ENCODE measurements at places on chromosomes 1 and 21.

GRCh38 chr1:23980728-23981070 lies 572 bp upstream of the SRSF10 start:
- DNase-seq: no peak

DNA sequence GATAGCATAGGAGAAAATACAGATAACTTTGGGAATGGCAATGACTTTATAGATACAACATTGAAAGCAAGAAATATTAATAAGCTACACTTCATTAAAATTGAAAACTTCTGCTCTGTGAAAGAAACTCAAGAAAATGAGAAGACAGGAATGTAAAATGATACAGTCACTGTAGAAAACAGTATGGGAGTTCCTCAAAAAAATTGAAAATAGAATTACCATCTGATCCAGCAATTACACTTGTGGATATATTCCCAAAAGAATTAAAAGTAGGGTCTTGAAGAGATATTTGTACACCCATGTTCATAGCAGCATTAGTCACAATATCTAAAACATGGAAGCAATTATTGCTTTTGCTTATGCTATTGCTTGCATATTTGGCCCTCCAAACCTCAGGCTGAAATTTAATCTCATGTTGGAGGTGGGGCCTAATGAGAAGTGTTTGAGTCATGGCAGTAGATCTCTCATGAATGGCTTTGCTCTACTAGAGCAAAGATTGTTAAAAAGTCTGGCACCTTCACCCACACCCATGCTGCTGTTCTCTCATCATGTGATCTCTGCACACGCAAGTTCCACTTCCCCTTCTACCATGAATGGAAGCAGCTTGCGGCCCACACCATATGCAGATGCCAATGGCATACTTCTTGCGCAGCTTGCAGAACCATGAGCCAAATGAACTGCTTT lies 15.3 kb upstream of the AHCYL1 start:
- no peak for DNase-seq

GRCh38 chr1:7177021-7177420 lies 391.8 kb downstream of the CAMTA1 start:
- DNase-seq: no peak

- DNase-seq: no peak
These were observed 5.5 kb downstream of the NCAM2 start for GRCh38 chr21:21003701-21004100.

- DNase-seq: no peak
These were observed 5.8 kb upstream of the MAP3K7CL start for GRCh38 chr21:29124645-29125044.

DNA sequence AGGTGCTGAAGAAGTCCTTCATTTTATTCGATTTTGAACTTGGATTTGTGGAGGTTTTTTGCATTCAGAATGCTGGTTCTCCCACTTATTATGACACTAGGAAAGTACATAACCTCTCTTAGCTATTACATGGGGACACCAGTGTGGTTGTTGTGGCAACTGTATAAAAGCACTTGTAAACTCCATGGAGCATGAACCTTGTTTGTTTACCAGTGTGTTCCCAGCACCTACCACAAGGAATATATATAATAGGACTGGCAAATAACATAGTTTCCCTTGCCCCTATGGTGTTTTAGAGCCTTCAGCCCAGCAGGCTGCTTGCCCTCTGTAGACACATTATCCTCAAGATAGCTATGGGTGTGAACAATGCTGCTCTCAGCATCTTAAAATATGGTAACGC lies 43.1 kb downstream of the RASSF5 start:
- no peak for DNase-seq

DNA sequence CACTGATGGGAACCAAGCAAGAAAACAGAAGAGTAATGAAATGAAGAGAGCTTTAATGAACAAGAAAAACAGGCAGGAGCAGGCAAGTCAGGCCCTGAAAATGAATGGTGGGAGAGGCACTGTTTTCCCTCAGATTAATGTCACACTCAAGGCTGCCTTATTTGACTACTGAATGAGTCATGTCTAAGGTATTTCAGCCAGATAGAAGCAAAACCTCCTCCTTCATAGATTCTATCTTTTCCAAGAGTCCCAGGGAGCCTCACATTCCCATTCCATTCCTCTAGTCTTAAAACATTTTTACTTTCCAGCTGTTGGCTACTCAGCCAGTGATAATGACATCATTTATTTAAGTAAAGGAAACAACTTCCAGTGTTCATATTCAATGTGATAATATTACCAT lies 228.4 kb upstream of the NRIP1 start:
- no peak for DNase-seq

GRCh38 chr1:187922255-187922654 lies 1093.5 kb downstream of the PLA2G4A start:
- no peak for DNase-seq

DNA sequence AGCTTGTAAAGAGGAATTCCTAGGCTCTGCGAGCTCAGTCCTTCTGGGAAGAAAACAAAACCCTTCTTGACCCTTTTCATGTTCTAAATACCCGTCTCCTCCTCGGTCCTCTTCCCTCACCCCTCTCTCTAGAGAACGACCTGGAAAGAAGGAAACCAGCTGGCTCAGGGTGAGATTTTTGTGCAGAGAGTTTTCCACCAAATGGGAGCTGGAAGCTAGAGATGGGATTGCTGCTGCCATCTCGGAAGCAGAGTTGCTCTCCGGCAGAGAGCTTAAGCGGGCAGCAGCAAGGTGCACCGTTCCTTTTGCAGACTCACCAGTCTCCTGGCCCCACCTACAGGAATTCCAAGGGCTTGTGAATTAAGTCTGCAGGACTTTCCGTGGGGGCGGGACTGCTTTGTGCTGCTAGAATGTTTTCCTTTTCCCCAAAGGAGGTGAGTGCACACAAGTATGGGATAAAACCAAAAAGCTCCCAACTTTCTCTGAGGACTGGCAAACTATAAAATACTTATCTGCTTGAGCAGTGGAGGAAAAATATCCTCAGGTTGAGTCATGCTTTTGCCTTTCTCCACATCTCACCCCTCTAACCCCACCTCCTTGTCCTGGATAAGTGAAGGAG lies 29.1 kb upstream of the KIAA0040 start:
- DNase-seq: no peak

DNA sequence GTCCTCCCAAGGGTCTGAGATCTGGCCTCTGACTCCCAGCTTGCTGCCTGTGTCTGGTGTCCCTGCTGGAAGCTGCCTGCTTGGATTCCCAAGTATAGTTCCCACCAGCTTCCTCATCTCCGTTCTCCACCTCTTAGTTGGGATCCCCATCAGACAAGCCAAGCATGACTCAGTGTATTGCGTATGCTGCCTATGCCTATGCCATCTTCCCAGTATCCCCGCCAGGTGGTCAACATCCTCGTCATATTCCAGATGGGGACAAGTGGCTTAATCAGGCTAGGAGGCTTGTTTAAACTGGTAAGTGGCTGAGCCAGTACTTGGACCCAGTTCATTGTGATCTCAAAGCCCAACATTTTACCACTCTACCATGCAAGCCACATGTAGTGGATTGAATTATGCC lies 204.4 kb downstream of the GRIK3 start:
- DNase-seq: no peak

DNA sequence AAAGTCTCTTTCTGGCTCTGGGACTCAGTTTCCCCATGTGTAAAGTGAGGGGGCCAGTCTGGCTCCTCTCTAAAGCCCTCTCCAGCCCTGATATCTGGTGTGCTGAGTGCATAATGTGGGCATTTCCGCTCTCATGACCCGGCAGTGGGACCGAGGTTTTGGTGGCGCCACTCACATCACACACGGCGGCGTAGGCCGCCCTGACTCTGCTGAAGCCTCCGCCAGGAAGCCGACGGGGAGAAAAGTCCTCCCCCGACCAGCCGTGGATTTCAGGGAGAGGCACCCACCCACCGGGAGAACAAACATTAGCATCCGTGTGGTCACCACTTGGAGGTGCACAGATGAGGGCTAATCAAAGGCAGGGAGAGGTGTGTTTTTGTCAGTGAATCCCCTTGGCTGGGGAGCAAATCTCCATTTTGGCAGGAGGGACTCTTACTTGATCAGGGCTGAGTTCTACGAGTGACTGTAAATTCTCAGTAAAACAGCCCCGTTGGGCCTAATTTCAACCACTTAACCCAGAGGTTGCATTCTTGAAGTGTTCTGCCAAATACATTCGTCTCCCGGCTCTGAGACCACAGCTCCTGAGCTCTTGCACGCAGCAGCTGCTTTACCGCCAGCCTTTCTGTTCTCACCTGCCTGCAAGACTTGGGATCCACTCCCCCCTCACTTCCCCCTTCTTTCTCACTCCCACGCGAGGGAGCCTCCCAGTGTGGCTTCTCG lies 118.2 kb downstream of the FOXD2 start:
- no peak for DNase-seq

DNA sequence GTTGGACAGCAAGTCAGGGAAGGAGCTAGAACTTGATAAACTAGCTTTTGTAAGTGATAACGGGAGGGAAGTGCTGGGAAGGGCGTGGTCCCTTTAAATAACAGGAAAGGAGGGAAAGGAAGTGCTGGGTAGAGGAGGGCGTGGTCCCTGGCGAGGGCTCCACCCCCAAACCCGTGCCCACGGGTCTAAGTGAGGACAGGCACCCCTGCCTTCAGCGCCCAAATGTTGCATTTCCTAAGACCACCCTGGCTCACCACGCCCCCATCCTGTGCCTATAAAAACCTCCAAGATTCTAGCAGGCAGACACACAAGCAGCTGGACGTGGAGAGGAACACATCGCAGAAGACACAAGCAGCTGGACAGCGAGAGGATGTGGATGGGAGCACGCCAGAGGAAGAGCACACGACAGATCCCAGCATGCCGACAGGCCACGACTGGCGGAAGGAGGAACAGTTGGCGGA lies 58.5 kb downstream of the PALMD start:
- no peak for DNase-seq

- DNase-seq: no peak
These were observed 193.5 kb downstream of the CYYR1 start for GRCh38 chr21:26379561-26379960.

- no peak for DNase-seq
These were observed 185.2 kb downstream of the LBR start for GRCh38 chr1:225242611-225243010.

- DNase-seq: no peak
These were observed 67.9 kb downstream of the PHACTR4 start for GRCh38 chr1:28437264-28437923.

- no peak for DNase-seq
These were observed 57.2 kb downstream of the AGPAT3 start for GRCh38 chr21:43921979-43922945.

GRCh38 chr1:22530715-22531114 lies 32.6 kb upstream of the EPHA8 start:
- DNase-seq: no peak

Data from D721Med (cell line).